ENCODE measurements at places on chromosomes 3 and 15.

GRCh38 chr3:132267391-132267993 lies 49.7 kb upstream of the ACP3 start:
- no peak for DNase-seq

- DNase-seq, result no peak
Observed at GRCh38 chr3:30621576-30621975, 15.2 kb downstream of the TGFBR2 start.

DNA sequence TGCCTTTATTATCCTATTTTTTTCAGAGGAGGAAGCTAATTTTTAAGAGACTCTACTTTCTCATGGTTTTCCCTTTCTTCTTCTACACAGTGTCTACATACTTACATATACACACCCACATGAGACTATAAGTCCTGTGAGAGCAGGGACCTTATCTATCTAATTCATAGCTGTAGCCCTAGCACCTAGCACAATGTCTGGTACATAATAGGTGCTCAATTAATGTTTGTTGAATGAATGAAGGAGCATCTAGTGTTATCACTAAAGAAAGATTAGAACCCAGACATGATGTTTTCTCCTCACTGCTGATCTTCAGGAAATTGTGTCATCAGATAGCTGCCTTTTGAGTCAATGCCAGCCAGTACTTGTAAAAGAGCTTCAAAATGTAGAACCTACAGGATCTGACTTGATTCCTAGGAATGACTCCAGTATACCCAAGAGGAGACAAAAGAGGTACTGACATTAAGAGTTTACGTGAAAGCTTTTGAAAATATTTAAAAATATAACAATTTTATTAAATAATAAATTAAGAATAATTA lies 2.5 kb downstream of the SCG5 start:
- DNase-seq, result no peak

DNA sequence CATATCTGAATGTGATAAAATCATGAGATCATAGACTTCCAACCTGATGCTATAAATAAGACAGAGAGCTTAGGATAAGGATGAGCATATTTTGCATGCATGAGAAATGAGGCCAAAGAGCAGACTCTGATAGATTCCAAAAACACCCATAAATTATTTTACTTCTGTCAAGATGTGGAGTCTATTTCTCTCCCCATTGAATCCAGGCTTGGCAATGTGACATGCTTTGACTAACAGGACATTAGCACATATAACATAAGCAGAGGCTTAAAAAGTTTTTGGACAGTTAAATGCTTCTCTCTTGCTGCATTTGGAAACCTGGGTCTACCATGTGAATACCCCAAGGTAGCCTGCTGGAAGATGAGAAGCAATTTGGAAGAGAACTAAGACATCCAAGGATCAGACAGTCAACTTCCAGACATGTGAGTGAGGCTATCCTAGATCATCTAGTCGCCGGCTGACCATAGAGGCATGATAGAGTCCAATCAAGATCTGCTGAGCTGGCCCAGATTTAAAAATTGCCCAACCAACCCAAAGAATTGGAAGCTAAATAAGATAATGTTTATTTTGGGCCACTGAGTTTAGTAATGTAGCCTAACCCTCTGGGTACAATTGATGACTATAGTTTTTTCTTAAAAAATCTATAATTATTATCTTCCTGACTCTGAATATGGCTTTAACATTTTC lies 30.3 kb downstream of the MYLK start:
- DNase-seq, result no peak

- DNase-seq, result no peak
Observed at GRCh38 chr15:91685436-91685835, 168.1 kb upstream of the SLCO3A1 start.

- no peak for DNase-seq
Observed at GRCh38 chr3:39528844-39529243, 61.4 kb downstream of the MOBP start.

DNA sequence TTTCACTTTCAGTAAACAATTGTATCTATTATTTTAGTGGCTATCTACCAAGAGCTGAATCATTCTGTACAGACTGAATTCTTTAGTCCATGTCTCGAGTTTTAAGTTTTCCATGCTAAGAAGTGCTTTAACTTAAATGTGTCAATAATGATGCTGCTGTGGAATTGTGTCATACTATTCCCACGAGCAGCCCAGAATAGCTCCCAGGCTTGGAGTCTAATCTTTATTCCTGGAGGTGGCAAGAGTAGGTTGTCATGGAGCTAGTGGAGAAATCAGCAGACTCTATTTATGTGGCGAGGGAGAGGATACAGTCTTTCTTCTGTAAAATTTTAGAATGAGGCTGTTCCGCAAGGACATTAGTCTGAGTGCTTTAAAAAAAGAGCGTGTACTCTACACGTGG lies 207.2 kb downstream of the ROBO2 start:
- no peak for DNase-seq

DNA sequence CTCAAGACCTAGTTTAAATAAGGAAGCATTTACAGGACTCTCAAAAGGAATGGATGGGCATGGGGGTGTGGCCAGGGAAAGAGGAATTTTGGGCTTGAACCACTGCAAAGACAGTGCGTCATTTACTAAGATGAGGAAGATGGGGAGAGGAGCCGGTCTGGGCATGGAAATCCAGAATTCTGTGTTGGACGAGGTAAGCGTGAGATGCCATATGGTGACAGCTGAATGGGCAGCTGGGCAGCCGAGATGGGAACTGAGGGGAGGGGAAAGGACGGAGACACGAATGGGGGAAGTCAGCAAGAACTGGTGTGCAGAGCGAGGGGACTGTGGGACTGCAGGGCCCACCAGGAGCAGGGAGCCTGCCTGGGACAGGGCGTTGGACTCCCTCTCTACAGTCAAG lies 24.2 kb downstream of the TMEM44 start:
- no peak for DNase-seq

DNA sequence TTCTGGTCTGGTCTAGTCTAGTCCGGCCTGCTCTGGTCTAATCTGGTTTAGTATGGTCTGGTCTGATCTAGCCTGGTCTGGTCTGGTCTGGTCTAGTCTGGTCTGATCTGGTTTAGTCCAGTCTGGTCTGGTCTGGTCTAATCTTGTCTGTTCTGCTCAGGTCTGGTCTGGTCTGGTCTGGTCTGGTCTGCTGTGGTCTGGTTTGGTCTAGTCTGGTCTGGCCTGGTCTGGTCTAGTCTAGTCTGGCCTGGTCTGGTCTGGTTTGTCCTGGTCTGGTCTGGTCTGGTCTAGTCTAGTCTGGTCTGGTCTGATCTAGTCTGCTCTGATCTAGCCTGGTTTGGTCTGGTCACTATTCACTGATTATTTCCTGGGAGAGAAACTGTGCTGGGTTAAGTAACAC lies 84.1 kb upstream of the PRR23E start:
- no peak for DNase-seq

DNA sequence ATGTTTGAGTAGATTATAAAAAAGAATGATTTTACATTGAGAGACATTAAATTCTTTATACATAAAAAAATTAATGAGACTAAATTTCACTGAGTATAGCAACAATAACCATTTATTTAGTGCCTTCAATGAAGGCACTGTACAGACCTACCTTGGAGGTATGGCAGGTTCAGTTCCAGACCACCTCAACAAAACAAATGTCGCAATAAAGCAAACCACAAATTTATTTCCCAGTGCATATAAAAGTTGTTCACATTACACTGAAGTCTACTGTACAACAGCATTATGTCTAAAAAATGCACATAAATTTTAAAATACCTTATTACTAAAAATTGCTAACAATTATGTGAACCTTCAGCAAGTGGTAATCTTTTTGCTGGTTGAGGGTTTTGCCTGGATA lies 58.8 kb downstream of the SLC24A1 start:
- DNase-seq, result no peak

DNA sequence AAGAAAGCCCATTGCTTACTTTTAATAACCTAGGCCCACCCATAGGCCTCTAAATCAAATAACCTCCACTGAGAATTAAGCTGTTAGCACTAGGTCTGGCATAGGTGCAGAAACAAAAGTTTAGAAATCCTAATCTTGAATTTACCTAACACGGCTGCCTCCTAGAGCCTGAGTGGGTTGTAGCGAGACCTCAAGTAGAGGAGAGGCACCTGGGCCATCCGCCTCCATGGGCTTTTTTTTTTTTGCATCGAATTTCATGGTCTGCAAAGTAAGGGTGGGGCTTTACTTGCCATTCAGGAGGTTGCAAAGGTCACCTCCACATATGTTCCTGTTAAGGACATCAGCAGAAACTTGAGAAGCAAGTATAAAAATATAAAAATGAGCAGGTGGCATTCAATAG lies 6.6 kb upstream of the TPM1 start:
- DNase-seq, result no peak

DNA sequence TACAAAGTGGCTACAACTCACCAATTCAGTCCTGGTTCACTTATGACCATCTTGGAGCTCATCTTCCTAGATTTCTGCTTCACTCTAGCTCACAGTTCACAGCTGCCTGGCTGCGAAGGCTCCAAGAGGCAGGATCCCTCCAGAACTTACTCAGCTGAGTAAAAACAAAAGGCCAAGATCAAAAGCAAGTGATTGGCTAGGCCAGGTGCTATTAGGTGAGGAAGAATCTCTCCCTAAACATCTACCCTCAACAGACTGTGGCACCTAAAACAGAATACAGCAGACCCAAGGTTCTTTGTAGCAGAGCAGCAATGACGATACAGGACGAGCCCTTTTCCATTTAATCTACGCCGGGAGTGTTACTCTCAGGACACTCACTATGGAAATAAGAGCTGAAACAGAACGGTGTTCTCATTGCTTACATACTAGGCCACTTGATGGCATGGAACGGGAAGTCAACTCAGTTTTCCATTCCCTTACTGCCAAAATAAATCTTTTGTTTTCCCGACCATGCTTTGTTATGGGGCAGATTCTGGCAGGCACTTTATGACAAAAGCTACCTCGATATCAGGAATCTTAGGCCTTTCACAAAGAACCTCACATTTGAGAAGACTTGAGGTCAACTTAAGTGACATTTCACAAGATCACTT lies 901 bp downstream of the ICE2 start:
- no peak for DNase-seq

GRCh38 chr3:122918576-122919290 lies 108.8 kb downstream of the SEMA5B start:
- no peak for DNase-seq

All from gastrocnemius medialis (tissue), 4 donors.